ENCODE measurements at places on chromosomes 13 and 19.

GRCh38 chr13:101003566-101003965, 329.0 kb upstream of the TMTC4 start:
- no peak for DNase-seq

- no peak for DNase-seq
Observed at GRCh38 chr19:6593651-6594416, 2.9 kb upstream of the CD70 start.

DNA sequence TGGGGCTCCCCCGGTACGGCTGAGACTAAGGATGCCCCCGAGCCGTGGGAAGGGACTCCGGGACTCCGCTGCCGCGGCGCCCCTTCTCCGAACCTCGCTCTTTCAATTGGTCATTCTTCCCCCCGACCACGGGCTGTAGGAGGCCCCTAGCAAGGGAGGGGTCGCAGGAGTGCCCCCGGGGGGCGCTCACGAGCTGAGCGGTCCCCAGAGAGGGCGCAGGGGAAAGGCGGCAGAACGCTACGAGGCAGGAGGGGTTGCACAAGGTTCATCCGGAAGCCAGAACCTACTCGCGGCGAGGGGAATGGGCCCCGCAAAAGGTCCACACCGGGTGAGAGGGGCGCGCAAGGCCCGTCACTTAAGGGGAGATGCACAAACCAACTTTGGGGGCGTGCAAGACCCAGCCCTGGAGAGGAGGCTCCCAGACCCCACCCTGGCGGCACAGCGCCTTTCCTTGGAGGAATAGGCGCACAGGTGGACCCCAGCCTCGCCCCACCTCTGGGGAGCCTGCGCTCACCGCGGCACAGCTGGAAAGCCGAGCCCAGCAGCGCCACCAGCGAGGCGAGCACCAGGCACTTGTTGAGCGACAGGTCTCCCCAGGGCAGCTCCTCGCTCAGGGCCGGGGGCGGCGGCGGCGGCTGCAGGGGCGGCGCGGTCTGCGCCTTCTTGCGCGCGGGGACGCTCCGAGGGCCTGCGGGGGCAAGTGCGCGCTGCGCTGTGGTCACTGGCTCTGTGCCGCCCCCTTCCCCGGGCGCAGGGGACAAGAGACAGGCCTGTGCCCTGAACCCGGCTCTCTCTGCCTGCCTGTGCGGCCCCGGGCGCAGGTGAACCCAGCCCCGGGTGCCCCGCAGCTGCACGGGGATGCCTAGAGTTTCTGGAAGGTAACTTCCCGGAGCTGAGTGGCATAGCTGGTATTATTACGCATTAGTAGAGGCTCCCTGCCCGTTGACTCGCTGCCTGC, 2.8 kb downstream of the JSRP1 start:
- no peak for DNase-seq

- no peak for DNase-seq
Observed at GRCh38 chr13:23851106-23851505, 38.1 kb downstream of the MIPEP start.

DNA sequence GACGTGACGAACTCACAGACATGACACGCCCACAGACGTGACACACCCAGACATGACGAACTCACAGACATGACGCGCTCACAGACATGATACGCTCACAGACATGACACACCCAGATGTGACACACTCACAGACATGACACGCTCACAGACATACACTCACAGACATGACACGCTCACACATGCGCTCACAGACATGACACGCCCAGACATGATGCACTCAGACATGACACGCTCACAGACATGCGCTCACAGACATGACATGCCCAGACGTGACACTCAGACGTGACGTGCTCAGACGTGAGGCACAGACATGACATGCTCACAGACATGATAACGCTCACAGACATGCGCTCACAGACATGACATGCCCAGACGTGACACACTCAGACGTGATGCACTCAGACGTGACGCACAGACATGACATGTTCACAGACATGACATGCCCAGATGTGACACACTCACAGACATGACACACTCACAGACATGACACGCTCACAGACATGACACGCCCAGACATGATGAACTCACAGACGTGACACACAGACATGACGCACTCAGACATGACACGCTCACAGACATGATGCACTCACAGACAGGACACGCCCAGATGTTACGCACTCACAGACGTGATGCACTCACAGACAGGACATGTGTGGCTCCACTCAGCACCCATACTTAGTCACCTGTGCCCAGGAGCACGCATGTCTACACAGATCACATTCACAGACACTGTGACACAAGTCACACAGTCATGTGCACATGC, 8.1 kb downstream of the ERFL start:
- no peak for DNase-seq

GRCh38 chr19:47994209-47994802, at the start of gene ELSPBP1:
Gene ELSPBP1, plus strand, starts transcription at chr19:47994632. Its CDS starts 14,036 bp downstream, at chr19:48008668.
- DNase-seq, result no peak

- DNase-seq, result peak; percentile 97
Observed at GRCh38 chr19:6767357-6768235, at the start of gene SH2D3A. Gene SH2D3A, minus strand, starts transcription at chr19:6767435. Its CDS starts 3,687 bp downstream, at chr19:6763748.
